ENCODE measurements at places on chromosomes 6 and 20.

GRCh38 chr20:49687595-49688567, 25.8 kb downstream of the B4GALT5 start:
- DNase-seq: peak; percentile 70

- DNase-seq: no peak
These were observed 1.4 kb upstream of the PPP1R18 start for GRCh38 chr6:30687659-30688431.

DNA sequence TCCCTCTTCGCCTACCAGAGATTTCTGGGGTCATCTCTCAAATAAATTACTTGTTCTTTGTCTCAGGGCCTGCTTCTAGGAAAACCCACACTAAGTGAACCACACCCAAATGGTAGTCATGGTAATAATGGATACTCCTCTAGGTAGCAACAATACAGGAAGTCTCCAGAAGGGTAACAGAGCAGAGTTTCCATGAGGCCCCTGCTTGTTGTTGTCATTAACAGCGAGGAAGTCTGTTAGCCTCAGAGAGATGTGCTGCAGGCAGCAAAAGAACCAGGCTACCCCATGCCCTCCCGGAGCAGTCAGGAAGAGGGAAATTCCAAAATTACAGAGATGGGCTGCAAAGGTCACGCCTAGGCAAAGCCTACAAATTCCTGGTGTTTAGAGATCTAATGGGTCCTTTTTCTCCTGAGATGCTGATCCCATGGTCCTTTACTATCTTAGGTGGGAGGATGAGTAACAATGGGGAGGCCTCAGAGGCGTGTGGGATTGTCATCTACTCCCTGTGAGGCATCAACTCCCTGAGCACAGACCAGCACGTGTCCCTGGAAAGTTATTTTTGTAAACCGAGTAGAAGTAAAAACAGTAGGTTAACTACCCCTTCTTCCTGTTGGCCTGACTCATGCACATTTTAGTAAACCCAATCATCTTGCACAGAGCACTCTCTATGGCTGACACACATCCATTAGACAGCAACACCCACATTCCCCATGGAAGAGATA, 10.1 kb downstream of the ISM1 start:
- peak; percentile 13 for DNase-seq

GRCh38 chr6:51585264-51585663, 502.1 kb downstream of the PKHD1 start:
- DNase-seq: no peak

- DNase-seq: peak; percentile 83
These were observed 48.6 kb upstream of the SNX9 start for GRCh38 chr6:157774153-157775135.

DNA sequence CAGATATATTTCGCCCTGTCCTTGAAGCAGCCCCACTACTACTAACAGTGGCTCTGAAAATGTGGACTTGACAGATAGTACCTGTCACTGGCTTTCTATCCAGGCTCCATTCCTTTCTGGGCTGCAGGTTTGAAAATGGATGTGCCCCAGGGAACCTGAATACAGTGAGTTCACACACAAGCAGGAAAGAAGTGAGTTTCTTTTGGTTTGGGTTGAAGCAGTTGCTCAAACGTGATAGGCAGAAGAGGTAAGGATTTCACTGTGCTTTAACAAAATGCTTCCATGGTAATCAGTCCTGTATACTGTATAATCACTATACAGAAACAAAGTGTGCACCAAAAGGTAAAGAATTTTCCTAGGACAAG, 382.9 kb downstream of the PRKN start:
- no peak for DNase-seq

GRCh38 chr6:75531174-75531573, 37.6 kb upstream of the FILIP1 start:
- DNase-seq: peak; percentile 7

DNA sequence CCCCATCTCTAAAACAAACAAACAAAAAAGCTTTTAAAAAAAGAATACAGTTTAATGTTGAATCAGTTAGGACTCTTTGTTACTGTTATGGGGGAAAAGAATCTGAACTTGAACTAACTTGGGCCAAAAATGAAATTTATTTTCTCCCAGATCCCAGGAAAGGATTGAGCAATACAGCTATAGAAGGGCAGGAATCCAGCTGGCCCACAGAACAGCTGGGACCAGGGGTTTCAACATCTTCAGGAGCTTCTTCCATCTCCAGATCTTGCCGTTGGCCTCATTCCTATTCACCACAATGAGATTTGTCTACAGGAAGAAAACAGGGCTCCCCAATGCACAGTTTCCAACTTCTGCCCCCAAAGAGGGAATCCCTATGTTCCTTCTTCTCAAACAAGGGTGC, 43.2 kb upstream of the AKAP12 start:
- no peak for DNase-seq

DNA sequence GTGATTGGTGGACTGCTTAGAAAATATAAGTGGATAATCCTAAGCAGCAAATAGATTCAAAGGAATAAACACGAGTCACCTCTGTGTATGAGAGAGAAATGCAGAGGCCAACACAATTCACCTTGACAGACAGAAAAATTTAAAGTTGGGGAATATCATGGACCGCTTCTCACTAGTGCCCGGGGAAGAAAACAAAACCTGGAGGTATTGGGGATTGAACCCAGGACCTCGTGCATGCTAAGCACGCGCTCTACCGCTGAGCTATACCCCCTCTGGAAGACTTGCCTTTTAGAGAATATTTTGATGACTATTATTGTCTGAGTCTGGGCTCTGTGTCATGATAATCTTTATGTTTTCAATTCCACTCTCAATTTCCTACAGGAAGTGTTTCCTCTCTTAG, 111.9 kb downstream of the TRIM27 start:
- peak; percentile 11 for DNase-seq

Measured in NCI-H526 (cell line).